ENCODE measurements at places on chromosomes 6 and 20.
A peak's percentile ranks its signal among the peaks of the same experiment; 100 is the strongest.

GRCh38 chr20:24828992-24829648 is 119.9 kb upstream of the CST7 start:
- no peak for DNase-seq

- no peak for DNase-seq
Measured at GRCh38 chr20:23409800-23410199, 11.5 kb downstream of the NAPB start.

DNA sequence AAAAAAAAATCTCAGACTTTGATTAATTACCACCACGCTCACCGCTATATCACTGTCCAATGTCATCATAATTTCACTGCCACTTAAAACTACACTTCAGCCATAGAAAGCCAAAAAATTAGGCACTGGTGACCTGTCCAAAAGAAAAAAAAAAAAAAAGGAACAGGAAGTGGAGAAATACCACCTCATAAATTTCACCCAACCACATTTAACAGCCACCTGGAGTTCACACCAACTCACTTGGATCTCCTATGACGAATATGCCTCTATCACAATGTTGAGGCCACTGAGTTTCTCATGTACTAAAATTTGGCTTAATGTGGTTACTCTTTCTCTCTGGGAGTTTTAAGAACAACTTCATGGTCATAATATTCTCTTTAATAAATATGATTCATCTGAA is 237.5 kb upstream of the RSPO3 start:
- no peak for DNase-seq

DNA sequence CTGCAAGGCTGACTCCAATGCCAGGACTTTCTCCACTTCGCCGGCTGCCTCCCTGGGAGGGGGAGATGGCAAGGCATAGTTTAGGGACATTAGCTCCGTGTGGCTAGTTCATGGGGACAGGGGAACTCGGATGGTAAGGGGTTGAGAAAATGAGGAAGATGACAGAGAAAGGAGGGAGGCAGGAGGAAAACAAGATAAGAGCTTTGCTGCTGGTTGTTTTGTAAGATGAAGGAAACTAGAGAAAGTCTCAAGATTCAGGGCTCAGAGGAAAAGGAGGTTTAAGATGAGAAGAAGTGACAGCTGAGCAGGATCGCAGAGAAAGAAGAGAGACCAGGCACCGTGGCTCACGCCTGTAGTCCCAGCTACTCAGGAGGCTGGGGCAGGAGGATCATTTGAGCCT is 180.9 kb upstream of the RREB1 start:
- DNase-seq: no peak

- DNase-seq: no peak
Measured at GRCh38 chr6:26065952-26066380, 21.3 kb upstream of the HFE start.

DNA sequence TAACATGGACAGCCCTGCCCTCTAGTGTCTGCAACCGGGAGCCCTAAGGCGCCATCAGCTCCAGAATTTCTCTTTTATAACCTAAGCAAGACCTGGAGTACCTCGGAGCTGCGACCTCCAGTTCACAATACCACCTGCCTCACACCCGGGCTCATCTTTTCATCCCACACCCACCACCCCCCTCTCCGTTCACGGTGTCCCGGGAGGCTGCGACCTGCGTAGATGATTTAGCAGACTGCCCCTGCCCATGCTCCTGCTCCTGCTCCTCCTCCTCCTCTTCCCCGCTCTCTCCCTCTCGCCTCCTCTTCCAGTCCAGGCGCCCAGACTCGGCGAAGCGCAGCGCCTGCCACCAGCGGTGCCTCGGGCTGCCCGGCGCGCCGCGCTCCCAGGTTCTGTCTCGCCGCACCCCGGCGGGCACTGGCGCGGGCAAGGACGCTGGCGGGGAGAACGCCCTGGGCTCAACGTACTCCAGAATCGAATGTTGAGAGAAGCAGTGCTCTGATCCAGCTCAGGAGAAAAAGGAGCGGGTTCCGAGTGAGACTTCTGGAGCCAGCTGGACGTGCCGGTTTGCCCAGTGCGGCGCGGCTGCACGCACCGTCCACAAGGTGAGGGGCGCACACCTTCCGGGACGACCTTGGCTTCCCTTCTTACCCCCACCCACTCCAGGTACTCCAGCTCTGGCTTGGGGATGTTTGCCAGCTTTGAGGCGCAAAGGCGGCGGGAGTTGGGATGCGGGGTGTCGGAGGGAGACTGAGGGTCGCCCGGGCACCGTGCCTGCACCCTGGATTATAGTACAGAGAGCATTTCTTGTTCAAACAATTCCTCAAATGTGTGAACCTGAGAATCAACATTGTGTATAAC is at the start of gene HTR1E:
Gene HTR1E, plus strand, starts transcription at position 310 of the 861 bp plus-strand sequence. CDS start 77,807 bp downstream, outside the sequence.
- no peak for DNase-seq

DNA sequence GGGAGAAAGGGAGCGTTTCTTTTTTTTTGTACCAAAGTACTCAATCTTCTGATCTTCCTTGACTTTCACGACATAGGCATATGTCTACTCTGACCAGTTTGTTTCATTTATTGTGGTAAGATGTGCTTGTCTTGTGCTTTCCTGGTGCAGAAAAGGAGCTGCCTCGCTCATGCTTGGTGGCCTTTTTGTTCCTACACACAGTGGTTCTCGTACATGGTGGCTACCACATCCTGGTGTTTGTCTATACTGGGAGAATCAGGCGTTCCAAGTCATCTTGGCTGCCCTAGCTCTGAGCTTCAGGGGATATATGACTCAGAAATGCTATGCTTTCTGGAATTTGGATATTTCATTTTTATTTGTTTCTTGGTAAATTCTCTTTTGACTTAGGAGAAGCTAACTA is 31.8 kb downstream of the MYB start:
- DNase-seq: peak; percentile 23

DNA sequence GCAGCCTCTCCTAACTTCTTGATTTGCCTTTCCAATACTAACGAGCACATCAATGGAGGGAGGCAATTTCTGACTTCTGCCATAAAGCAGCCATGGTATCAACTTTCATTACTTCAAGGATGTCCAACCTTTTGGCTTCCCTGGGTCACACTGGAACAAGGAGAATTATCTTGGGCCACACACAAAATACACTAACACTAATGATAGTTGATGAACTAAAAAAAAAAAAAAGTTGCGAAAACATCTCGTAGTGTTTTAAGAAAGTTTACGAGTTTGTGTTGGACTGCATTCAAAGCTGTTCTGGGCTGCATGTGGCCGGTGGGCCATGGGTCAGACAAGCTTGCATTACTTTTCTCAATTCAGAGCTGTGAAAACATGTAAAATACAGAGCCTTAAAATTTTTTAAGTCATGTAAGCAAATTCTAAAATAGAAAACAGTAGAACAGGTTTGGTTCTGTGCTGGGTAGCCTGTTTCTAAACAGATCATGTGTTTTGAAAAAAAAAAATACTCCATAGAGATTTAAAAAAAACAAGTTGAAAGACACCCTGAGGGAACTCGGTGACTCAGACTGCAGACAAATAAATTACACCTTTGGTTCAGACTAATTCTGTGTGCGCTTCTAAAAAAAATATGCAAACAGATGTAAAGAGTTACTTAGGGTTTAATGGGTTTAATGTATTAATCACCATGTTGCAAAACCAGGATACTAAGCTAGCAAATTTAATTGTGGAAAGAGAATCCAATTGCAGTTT is 43.6 kb upstream of the SLC22A23 start:
- no peak for DNase-seq

DNA sequence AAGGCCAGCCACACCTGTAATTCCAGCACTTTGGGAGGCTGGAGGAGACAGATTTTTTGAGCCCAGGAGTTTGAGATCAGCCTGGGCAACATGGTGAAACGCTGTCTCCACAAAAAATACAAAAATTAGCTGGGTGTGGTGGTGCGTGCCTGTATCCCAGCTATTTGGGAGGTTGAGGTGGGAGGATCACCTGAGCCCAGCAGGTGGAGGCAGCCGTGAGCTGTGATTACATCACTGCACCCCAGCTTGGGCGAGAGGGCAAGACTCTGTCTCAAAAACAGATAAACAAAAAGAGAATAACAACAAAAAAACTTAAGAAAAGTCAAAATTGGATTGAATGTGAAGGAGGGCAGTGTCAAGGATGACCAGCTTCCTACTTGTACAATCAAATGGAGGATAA is 2.9 kb downstream of the TPD52L1 start:
- no peak for DNase-seq

DNA sequence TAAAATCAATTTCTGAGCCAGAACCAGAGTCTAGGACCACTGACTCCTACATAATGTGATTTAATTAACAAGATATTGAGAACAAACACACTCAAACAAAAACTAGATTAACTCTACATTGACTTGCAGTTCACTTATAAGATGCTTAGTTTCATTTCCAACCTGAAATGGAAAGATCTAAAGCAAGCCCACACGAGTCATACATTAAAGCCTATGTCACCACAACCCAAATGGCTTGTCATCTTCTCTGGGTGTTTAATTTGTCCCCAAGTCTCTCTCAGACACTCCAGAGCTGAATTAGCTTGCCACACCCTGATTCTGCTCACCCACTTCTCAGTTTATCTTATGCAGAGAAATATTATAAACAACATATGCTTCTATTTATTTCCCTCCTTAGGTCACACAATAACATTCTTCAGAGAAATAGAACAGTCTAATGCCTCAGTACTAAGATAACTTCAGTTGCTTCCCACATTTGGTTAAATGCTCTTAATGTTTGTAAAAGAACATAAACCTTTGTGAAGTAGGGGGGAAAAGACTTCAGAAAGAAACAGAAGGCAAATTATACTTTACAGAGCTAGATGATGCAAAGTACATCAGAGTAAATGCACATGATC is 8.8 kb upstream of the FBXO30 start:
- DNase-seq: no peak

DNA sequence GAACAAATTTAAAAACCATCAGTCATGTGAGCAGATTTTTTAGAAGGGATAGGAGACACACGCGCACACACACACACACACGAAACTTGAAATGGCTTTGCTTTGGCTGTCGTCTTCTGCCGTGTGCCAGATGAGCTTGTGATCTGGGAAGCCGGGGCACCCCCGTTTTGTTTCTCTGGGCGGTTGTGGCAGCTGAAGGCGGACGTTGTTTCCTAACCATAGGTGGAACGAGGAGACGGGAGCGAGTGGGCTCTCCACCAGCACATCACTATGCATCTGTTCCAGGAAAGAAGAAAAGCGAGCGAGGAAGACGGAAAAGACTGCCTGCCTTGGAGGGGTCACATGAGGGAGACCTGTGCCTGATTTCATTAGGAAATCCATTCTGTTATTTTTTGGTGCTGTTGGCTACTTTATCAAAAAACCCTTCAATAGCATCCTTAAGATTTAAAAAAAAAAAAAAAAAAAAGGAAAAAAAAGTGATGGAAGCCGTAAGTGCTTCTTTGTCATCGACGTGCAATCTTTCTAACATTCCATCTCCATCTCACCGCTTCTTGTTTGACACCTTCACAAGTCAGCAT is 142.1 kb downstream of the DTNBP1 start:
- DNase-seq: no peak

GRCh38 chr6:90689172-90689571 is 102.3 kb upstream of the MAP3K7 start:
- DNase-seq: no peak

GRCh38 chr6:84061613-84062398 is 28.2 kb downstream of the MRAP2 start:
- DNase-seq: no peak

DNA sequence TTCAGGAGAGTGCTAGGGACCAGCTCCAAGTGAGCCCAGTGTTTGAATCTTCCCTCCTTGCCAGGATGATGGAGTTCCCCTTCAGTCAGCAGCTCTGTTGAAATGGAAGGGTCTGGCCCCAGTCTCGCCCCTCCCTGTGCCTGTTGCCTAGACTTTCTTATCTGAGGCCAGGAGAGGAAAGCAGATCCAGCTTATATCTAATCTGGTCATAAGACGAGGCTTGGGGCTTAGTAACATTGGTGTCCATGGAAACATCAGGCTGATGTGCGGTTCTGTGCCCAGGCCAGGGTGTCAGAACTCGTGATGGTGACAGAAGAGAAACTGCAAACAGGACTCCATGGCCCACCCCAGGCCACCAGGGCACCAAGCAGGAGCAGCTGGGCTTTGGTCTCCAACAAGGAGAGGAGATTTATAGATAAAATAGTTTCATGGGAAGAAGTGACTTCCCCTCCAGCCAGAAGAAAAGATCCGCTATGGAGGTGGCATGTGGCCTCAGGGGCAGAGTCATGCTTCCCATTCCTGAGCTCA is 9.8 kb downstream of the MAS1L start:
- DNase-seq: no peak

DNA sequence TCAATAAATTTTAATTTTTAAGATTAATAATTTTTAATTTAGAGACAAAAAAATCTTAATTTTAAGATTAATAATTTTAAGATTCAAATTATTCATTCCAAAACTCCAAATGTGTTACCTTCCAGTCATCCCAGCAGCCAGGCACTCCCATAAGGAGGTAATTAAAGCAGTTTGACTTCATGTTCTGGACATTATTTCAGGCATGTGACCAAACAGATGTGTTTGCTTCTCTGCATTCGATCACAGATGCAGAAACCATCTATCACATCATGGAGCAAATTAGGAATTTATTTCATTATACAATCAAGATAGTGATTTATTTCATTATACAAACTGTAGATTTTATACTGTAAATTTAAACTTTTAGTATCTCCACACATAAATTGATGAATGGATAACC is 150.3 kb downstream of the AKAP7 start:
- no peak for DNase-seq

DNA sequence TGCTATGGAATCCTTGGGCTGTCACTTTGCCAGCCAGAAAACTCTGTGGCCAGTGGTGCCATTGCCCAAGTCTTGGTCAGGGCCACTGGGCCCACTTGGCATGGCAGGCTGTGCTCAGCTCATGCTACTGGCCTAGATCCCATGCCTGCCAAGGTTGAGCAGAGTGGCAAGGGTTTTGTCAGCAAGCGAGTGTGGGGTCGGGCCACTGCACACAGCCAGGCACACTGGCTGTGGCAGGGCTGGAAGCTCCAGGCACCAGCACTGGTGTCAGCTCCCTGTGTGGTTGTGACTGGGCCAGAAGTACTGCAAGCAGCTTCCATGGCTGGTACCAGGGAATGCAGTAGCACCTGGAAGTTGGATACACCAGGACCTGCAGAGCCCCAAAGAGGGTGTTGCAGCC is 846.8 kb downstream of the EYS start:
- DNase-seq: no peak

DNA sequence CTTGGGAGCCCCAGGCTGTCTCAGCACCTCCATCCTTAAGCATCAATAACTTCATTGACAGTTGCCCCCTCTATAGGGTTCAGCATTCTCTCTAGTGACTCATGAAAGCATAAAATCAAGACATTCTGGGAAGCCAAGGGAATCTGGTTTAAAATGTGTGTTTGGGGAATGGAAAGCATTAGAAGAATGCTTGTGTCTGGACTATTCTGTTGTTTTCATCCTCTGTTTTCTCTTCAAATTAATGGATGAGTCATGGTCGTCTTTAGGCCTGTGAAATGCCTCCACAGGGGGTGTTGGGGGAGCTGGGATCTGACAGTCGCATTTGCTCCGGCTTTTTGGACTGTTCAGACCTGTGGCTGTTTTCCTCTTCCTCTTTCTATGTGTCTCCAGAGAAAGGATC is 279.7 kb downstream of the CDC5L start:
- peak; percentile 87 for DNase-seq

- DNase-seq: no peak
Measured at GRCh38 chr20:50370036-50370566, 140.1 kb upstream of the PTPN1 start.
